Suprapubic skin (tissue), 4 donors: ENCODE measurements at places on chromosomes 5 and 9. TPM values are rescaled to one million over a fixed set of nuclear protein-coding genes. Genes with fewer than 3 reads are reported as not detected.

The RNF208 gene
- 7.5 TPM for total RNA-seq

The SDHA gene
- 80.2 TPM for total RNA-seq

The TMEM252 gene
- total RNA-seq = not detected

The SPARC gene
- total RNA-seq = 265 TPM

The TMEM174 gene
- not detected for total RNA-seq

The CARTPT gene
- not detected for total RNA-seq

DNA sequence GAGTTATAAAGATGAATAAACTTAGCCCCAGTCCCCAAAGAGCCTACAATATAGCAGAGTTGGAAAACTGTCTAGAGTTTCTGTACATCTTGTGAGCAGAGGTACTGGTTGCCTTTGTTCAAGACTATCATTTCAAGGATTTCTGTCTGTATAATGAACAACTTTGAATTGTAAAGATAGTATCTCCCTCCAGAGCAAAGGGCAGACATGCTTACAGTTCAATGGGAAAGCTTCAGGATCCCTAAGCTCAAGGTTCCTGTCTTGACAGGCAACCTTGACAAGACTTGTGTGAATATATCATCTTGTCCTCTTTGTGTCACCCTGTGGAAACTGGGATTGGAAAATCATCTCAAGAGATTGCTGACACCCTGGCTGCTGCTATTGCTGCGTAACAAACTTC is 242.8 kb upstream of the VLDLR start:
- no peak for DNase-seq

- DNase-seq = no peak
Measured at GRCh38 chr9:15086156-15086763, 176.0 kb upstream of the FREM1 start.

DNA sequence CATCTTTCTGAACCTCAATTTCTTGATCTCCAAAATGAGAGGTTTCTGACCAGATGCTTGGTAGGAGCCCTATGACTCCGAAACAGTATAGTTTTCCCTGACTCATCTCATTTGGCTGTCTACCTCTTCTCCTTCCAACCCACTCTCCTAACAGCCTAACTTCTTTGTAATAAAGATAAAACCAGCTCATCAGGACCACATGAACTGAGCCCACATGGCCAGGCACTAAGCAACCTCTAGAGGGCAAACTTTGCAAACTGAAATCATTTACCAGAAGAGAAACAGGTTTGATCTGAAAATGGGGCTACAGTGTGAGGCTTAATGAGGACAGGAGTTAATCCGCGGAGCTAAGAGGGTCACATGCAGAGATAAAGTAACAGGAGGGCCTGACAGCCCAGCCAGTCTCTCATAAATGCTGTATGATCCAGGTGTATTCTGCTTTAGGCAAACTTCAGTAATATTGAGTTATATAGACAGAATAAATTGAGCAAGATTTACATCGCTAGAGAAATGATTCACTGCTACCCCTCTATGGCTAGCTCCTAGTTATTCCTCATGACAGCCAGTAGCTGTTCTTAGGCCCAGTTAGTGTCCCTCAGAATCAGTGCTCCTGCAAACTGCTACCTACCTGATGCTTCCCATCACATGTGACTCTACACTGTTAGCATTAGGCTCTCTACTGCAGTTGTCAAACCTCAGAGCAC is 64.6 kb downstream of the ABCA1 start:
- no peak for DNase-seq

GRCh38 chr5:65128226-65128625 is 353.5 kb downstream of the ADAMTS6 start:
- no peak for DNase-seq

DNA sequence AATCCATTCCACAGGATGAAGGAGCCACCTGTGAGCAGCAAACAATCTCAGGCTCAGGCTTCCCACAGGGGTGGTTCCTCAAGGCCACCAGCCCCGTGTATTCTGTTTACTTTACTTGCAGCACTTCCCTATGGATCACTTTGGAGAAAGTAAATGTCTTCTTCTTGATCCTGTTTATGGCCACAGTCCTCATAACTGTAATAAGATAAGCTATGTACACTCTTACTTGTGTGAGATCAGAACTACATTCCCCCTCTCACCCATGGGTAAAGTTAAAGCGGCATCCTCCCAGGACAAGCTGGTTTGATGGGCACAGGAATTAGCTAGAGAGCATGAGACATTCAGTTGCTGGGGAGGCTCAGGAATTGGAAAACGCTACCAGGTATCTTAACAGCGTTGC is 86.1 kb downstream of the TMEM215 start:
- no peak for DNase-seq

DNA sequence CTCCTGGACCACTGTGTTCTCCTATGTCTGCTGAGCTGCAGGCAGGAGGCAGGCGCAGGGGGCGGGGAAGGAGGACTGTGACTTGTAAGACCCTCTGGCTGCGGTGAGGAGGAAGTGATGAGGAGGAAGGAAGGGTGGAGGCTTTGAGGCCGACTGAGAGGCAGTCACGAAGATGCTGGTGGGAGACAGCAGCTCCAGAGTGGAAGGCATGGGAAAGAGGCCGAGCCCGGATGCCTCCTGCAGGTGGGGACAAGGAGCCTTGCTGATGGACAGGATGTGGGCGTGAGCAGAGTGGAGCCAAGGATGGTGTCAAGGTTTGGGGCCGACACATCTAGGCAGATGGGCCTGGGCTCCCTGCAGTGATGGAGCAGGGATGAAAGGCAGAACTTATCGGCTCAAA is 74.3 kb upstream of the ICE1 start:
- no peak for DNase-seq

GRCh38 chr9:137266162-137266527 is 11.0 kb downstream of the NELFB start:
- peak; percentile 76 for DNase-seq

DNA sequence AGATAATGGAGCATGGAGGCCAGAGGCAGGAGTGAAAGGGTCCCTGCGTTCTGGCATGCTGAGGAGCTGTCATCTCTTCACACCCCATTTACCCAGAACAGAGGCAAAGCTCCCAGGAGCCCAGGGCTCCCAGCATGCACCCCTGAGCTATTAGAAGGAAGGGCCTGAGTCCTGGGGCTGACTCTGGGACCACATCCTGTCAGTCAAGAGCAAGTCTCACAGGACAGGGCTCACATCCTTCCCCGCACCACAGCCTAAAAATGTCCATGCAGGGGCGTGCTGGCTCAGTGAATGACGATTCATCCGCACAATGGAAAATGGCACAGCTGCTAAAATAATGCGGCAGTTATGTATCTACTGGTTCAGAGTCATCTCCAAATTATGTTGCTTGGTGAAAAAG is 31.4 kb downstream of the CAMK2A start:
- DNase-seq = no peak
